ENCODE measurements at places on chromosomes 6 and 20.

DNA sequence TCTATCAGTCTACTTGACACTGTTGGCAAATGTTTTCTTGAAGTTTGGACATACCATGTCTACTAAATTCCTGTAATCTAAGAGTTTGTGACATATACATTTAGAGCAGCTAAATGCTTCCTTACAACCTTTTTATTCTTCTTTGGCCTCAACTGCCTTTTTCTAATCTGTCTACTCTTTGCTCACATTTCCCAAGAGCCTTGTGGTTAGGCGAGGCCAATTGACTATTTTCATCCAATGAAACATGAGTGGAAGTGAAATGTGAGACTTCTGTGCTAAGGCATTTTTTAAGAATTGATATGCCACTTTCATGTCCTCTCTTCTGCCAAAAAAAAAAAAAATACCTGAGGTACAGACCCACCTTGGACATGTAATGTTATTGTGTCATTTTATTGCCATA lies 158.2 kb upstream of the MCHR2 start:
- DNase-seq: no peak

- DNase-seq: no peak
Measured at GRCh38 chr6:161400671-161401070, 126.8 kb upstream of the AGPAT4 start.

GRCh38 chr6:166864333-166864732 lies 92.0 kb downstream of the RNASET2 start:
- no peak for DNase-seq

DNA sequence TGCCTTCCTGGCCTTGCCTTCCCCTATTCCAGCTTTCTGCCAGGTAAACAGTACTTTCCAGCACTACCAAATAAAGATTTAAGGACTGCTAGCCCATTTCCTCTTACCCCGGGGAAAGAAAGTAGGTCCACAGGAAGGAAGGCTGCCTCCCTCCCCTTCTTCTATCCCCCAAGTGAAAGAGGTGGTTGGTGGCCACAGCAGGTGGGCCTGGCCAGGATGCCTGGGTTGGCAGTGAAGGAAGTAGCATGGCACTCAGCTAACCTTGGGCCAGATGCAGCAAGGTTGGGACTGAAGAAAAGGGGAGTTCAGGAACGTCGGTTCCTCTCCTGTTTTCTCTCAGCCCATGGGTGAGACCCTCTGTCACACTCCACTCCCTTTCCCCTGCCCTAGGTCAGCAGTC lies 8.9 kb downstream of the NFKBIL1 start:
- DNase-seq: no peak

DNA sequence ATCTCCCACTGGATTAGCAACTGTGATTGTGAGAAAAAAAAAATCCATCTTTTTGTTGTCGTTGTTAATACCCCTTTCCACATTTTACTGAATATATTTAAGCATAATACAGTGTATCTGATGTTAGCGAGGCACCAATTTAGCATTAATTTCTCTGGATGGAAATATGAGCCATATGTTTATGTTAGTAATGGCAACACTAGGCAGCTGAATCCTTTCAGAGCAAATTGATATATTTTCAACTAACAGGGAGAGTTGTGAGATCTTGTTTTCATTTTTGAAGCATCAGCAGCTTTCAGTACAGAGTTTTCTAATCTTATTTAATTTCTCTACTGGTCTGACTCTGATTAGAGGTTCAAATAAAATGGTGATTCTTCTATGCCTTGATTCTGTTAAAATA lies 84.8 kb upstream of the HDAC2 start:
- DNase-seq: no peak

GRCh38 chr6:36387440-36388303 lies at the start of gene ETV7:
ETV7 (minus strand) TSS chr6:36387669; CDS start chr6:36387541, 128 bp downstream.
- no peak for DNase-seq

- no peak for DNase-seq
Measured at GRCh38 chr20:60086821-60087562, 128.8 kb downstream of the CDH26 start.

DNA sequence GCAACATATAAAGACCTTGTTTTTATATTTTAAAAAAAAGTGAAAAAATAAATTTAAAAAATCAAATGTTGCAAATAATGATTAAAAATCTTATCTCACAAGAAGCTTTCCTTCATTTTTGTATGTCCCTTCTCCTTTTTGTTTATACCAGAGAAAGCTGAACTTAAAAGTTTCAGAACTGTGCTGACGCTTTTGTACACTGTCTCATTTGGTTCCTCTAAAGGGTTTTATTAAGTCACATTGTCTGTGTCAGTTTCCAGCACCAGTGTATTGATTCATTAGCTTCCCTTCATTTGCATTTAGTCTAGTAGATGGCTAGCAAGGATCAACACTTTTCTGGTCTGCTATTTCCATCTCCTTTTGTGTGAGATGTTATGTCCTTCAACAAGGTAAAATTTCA lies 6.7 kb downstream of the PCED1A start:
- DNase-seq: no peak

DNA sequence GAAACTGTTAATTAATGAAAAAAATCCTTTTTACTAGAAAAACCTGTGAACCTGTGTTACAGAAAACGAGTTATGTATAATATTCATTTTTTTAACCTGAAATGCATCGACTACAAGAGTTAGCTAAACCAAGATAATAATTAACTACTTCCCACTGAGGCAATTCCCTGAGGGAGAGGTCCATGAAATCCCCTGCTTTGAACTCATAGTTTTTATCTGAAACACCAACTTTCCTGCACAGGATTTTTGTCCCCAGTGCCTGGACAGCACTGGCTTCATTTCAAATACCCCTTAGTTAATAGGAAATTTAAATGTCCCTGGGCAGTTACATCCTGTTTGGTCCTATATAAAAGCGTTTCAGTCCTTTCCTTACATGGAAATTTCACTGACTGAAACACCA lies at the start of gene OR14J1:
Gene OR14J1, plus strand, starts transcription at position 386 of the 400 bp plus-strand sequence. CDS start 4,989 bp downstream, outside the sequence.
- DNase-seq: no peak

DNA sequence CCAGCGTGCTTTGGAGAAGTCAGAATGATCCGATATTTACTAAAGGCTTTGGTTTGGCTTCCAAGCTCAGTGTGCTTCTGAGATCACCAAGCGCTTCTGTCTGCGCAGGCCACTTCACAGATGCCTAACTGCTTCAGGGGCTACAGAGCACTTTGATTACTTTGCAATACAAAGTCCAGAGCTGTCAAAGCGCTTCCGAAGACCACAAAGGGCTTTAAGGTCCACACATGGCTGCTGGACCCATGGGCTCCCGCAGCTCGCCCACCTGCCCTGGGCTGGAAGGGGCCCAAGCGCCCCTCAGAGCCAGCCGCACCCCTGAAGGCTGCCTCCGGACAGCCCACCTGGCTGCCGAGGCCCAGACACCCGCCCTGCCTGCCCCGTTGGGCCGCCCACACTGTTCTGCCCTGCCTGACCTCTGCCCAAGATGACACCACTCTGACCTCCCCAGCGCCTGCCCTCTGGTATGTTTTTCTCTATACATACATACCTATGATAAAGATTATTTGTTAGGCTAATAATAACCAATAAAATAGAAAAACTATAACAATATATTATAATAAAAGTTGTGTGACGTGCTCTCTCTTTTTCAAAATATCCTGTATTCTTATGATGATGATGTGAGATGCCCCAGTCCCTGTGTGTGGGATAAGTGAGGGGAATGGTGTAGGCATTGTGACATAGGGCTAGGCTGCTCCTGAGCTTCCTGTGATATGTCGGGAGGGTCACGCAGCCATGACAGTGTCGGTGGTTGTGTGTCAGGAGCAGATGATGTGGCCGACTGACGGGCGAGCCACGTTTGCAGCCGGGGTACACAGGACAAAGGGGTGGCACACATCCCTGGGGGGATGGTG lies 22.6 kb downstream of the DYNLT1 start:
- no peak for DNase-seq

- no peak for DNase-seq
Measured at GRCh38 chr20:13243826-13244376, 22.8 kb downstream of the ISM1 start.

- DNase-seq: no peak
Measured at GRCh38 chr20:49323622-49324238, 45.9 kb upstream of the ZNFX1 start.

DNA sequence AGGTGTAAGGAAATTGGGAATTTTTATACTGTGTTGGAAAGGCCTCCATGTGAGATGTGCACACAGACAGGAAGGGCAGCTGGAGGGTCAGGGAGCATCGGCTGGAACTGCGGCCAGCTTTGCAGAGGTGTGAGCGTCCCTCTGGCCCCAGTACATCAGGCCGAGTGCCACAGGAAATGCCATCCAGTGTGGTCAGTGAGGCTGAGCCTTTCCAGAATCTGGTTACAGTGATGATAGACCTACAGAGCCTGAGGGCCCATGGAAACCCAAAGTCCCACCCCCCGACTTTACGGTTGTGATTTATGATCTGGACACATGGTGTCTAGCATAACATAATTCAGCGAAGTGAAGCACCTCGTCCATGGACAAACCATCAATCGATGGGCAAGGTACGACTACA lies 137.3 kb upstream of the PDE10A start:
- DNase-seq: no peak

DNA sequence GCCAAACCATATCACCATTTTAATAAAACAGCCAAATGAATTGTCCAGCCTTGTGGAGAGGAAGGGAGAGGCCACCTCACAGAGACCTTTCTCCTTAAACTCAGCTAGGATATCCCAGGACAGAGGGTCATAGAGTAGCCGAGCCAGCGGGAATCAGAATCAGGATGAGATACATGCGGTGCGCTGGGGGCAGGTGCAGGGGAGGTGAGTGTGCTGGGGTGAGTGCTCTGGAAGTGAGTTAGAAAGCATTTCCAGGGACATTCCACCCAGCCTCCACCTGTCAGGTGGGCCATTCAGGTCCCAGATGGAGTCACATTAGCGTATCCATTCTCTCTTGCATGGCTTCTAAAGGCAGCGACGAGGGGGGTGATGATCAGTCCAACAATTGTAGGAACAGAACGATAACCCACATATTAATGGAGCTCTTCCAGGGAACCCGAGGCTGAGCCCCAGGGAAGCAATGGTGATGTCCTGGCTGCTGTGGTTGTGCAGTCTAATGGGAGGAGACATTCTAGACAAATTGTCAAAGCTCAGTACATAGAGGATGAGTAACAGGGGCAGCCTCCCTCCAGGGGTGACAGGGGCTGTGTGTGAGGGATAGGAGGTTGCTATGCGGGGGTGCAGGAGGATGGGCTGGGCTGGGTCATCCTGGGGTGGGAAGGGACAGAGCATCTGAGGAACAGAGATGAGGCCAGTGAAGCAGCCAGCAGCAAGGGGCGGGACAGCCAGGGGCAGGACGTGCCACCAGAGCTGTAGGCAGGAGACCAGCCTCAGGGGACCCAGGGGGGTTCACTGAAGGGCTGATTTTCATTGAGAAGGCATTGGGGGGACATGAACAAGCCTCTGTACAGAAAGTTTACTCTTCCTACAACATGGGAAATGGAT lies 88.7 kb upstream of the FRMD1 start:
- no peak for DNase-seq

GRCh38 chr6:159002432-159003155 lies 2.6 kb upstream of the RSPH3 start:
- no peak for DNase-seq

- DNase-seq: no peak
Measured at GRCh38 chr6:18601516-18602020, 214.4 kb downstream of the RNF144B start.

GRCh38 chr6:170288852-170289179 lies 2.1 kb downstream of the DLL1 start:
- no peak for DNase-seq

DNA sequence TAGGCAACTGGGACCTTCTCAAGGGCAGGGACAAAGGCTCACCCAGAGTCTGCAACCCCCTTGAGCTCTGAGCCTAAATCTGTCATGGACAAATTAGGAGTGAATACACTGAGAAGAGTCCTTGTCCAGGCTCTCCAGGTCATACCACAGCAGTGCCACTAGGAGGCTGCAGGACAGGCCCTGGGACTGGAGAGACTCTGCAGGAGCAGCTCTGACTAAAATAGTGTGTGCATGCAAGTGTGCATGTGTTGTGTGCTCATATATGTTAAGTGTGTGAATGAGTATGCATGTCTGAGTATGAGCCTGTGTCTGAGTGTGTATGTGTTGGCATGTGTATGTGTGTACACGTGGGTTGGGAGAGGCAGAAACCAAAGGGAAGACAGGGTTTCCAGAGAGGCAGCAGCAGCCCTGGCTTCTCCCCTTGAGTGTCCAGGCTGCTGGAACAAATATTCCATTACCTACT lies 27.1 kb downstream of the MRPL14 start:
- DNase-seq: no peak

GRCh38 chr6:94050515-94050914 lies 631.2 kb upstream of the EPHA7 start:
- DNase-seq: no peak

DNA sequence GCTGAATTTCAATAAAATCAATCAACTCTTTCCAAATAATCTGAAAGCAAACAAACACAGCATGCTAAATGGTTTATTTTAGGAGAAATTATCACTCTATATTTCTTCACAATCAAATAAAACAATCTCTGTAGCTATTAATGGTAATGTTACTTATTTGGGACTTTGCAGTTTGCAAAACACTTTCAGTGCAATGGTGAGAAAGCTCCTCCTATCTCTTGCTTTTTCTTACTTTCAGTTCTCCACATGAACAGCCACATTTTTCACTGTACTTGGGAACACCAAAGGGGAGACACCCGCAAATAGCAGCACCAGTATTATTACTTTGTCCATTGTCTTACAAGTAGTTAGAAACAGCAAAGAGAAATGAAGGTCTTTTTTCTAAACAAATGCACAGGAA lies 92.4 kb downstream of the DST start:
- DNase-seq: no peak

DNA sequence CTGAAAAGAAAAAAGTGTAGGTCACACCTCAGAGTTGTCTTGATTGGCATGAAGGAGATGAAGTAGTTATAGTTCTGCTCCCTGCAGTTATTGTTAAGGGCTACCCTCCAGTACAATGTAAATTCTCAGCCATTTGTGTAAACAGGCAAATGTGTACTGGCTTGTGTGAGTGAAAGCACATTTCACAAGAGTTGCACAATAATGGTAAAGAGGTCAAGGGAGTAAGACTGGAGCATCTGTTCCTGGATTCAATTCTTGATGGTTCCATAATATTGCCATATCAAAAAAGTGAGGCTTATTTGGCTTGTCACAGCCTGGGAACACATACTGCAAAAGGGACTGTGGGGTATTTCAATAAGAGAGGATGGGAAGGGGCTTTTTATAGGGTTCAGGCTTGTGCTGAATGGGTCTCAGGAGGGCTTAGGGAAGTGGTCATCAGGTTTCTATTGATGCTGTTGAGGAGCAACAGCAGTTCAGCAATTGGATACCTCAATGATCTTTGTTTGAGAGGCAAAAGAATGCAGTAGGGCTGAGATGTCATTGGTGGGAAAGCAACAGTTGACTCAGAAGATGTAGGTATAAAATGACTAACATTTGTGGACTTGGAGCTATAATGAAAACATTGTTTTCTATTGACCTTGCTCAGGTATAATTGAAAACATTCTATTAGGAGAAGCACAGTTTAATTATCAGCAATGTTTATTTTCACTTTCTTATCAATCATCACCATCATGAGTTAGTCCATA lies 402.6 kb downstream of the BCKDHB start:
- no peak for DNase-seq

All from activated CD8-positive, alpha-beta memory T cell treated with anti-CD3 and anti-CD28 coated beads for 1 hour (primary cell).